Activated B cell treated with CpG ODN at 0.5 μM for 24 hours (primary cell): ENCODE measurements at places on chromosomes 6 and 20. TPM values are rescaled to one million over a fixed set of nuclear protein-coding genes. Genes with fewer than 3 reads are reported as not detected.

DNA sequence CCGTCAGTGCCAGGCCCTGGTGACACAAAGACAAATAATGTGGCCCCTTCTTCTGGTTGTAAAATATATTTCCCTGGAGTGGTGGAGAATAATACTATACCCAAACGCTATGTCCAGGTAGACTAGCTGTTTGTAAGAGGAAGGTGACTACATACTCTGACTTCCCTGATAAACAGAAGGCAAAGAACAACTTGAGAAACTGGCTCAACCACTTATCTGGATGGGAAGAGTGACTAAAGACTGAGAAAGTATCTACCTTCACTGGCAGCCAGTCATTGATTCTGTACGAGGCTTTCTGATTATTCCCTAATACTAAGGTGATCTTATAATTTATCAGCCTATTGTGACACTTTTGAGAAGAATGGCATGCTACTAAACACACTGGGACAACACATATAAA, 569.7 kb downstream of the EPHA7 start:
- DNase-seq = no peak

GRCh38 chr6:55250400-55250799, 76.1 kb downstream of the HCRTR2 start:
- no peak for DNase-seq

MOCS1 gene
- total RNA-seq = 0.20 and 0.34 TPM in 2 replicates

DNA sequence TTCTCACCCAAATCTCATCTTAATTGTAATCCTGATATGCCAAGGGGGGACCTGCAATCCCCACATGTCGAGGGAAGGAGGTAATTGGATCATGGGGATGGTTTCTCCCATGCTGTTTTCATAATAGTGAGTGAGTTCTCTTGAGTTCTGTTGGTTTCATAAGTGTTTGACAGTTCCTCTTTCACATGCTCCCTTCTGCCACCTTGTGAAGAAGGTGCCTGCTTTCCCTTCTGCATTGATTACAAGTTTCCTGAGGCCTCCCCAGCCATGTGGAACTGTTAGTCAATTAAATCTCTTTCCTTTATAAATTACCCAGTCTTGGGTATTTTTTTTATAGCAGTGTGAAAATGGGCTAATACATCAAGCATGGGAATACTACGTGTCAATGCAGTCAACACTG, 925.0 kb upstream of the MAN1A1 start:
- DNase-seq = no peak

NFS1 gene
- 27.1 and 30.6 TPM in 2 replicates for total RNA-seq

GRCh38 chr6:21142741-21143140, 450.8 kb upstream of the SOX4 start:
- DNase-seq = no peak

PHACTR1 gene
- total RNA-seq = 109 and 115 TPM in 2 replicates
